ENCODE measurements at places on chromosomes 12 and 14. TPM values are rescaled to one million over a fixed set of nuclear protein-coding genes. Genes with fewer than 3 reads are reported as not detected.

GRCh38 chr12:98154850-98155249, 360.5 kb upstream of the TMPO start:
- DNase-seq, result no peak

- DNase-seq, result peak; percentile 89
Measured at GRCh38 chr12:48814262-48815125, 3.8 kb upstream of the CACNB3 start.

- DNase-seq, result peak; percentile 95
Measured at GRCh38 chr12:54560374-54560858, 11.0 kb downstream of the PDE1B start.

DNA sequence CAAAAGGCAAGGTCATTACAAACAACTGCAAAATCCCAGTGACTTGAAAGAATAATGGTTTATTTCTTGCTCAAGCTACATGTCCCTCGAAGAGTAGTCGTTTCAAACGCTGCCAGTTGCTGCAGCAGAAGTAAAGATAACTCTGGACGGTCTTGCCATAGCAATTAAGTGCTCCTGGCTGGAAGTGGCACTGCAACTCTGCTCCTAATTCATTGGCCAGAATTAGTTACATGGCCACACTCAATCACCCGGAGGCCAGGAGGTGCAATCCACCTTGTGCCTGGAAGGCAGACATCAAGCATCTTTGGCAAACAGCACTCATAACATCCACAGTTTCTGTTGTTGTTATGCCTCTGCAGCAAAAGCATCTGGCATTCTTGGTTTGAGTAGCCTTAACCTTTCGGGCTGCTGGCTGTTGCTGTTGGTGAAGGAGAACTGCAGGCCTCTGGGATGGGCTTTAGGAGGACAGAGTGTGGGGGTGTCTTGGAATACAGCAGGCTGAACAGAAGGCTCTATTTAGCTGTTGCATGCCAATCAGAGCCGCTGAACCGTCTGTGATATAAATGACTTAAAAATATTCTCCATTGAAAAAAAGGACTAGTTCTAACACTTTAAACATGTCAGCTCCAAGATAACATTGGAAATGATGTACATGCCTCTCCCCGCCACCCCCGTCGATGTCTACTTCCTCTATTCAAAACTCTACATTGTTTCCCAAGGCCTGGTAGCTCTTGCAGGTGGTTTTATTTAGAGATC, 123.5 kb upstream of the DYRK2 start:
- no peak for DNase-seq

RTL1 gene
- total RNA-seq, result not detected

SYT10 gene
- total RNA-seq, result 0.28 TPM

GPR68 gene
- total RNA-seq, result not detected

Data from Peyer's patch (tissue), 4 donors.